ENCODE measurements at places on chromosomes 16 and 17. TPM values are rescaled to one million over a fixed set of nuclear protein-coding genes. Genes with fewer than 3 reads are reported as not detected.
A peak's percentile ranks its signal among the peaks of the same experiment; 100 is the strongest.

TOP2A gene
- 1.9 TPM for total RNA-seq

GRCh38 chr17:49397586-49397985 is 17.1 kb downstream of the PHB1 start:
- no peak for DNase-seq

GRCh38 chr16:81624403-81624759 is 154.7 kb upstream of the PLCG2 start:
- DNase-seq = no peak

DNA sequence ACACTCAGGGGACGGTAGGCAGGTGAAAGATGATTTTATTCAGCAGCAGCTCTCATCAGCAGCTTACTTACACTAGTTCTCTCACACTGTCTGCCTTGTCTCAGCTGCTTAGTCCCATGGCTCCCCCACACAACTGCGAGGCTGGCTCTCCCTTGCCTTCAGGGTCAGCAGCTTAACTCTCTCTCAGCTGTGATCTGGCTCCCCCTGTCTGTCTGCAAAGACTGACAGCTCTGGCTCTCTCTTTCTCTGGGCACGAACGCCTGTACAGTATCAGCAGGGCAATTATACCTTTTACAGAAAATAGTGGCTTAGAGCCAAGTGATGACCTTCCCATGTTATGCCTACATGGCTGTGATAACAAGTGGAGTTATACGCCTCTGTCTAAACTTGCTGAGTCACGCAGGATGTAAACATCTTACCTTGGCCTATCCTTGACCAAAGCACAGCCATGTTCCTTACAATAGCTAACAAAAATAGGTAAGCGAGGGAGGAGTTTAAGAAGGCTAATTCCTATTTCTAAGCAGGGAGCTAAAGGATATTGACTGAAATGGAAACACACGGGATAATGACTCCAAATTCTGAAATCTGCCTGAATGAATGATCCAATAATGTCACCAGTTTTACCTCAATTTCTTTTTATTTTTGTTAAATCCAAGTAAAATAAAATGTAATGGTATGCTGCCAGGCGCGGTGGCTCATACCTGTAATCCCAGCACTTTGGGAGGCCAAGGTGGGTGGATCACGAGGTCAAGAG is 1.1 kb upstream of the NDUFAB1 start:
- DNase-seq = no peak

- DNase-seq = no peak
Measured at GRCh38 chr17:42112552-42113176, at the start of gene DHX58. Gene DHX58, minus strand, starts transcription at chr17:42112714. Its CDS starts 822 bp downstream, at chr17:42111892.

DNA sequence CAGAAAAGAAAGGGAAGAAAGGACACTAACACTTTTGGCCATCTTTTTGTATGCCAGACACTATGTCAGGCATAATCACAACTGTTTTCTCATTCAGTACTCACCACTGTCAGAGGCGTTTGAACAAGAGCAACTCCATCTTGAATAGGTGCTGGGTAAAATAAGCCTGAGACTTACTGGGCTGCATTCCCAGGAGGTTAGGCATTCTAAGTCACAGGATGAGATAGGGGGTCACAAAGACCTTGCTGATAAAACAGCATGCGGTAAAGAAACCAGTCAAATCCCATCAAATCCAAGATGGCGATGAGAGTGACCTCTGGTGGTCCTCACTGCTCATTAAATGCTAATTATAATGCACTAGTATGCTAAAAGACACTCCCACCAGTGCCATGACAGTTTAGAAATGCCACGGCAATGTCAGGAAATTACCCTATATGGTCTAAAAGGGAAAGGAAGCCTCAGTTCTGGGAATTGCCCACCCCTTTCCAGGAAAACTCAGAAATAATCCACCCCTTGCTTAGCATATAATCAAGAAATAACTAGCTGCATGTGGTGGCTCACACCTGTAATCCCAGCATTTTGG is 14.9 kb upstream of the LYRM9 start:
- DNase-seq = no peak

DNA sequence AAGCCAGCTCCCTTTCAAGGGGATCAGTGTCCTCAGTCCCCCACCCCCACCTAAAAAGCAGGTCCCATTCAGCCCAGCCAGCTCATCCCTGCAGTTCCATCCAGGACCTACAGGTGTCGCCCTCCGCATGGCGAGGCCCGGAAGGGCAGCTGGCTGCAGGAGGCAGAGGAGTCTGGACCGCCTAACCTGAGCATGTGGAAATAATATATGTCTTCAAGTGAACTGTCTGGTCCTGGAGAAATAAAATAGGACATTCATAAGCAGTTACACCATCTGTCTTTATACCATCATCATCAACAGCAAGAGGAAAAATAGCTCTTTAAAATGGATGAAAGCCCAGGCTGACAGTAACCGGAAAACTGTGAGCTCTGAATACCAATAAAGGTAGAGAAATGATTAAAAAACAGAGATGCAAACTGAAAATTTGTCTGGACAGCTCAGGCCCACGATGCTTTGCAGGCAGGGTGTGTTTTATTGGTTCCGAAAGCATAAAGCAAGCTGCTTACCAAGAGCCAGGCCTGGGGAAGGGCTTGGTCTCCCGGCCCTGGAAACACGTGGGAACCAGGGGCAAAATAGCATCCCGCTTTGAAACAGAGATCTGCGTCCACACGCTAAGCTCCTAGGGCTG is 215.2 kb downstream of the ZFHX3 start:
- DNase-seq = peak; percentile 58

DNA sequence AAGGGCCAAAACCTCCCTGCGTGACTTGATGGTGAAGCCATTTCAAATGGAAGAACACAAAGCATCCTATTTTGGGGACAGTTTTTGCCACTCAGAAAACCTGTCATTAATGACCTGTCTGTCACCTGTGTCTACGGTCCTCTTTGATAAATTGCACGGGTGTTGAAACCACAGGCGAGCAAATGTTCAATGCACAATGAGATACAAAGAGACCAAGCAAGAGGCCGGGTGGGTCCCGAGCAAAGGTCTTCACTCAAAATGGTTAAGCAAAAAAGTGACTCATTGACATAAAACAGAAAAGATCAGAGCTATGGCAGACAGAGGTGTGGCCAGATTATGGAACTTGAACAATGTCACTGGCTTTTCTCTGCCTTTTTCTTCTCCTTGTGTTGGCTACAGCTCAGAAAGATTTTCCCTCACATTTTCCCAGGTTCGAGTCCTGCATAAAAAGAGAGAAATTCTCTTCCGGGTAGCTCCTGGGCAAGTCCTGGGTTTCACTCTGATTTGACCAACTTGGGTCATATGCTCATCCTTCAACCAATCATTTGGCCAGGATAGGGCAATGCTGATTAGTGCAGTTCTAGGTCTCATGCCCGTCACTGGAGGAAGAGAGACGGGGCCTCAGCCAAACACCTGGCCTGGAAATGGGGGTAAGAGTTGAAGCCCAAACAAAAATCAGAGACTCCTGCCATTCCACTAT is 92.2 kb downstream of the CMC2 start:
- DNase-seq = no peak

PRSS36 gene
- 1.3 TPM for total RNA-seq

KRT39 gene
- total RNA-seq = not detected

HEATR9 gene
- not detected for total RNA-seq

EME1 gene
- not detected for total RNA-seq

DNA sequence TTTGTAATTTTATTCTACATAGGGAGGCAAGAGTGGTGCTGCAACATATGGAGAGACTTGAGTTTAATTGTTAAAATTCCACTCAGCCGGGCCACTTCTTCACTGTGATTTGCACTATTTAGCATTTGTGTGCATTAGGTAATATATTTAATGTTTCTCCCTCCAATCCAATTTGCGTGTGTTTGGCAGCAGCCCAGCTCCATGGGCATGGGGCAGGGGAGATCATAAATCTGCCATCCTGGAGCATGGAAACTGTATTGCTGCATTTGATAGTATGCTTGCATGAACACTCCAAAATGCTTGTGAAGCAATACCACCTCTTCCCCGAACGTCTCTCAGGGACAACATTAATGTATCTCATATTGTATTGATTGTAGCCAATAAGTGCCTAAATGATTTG is 339.1 kb upstream of the RBFOX1 start:
- DNase-seq = no peak

GRCh38 chr17:76384987-76385891 is 830 bp downstream of the SPHK1 start:
- peak; percentile 82 for DNase-seq

TBC1D3 gene
- total RNA-seq = not detected

Data from pancreas (tissue), 10 donors.